ENCODE measurements at places on chromosomes 3 and 15.

- no peak for DNase-seq
Observed at GRCh38 chr3:188220988-188221818, 67.2 kb downstream of the LPP start.

DNA sequence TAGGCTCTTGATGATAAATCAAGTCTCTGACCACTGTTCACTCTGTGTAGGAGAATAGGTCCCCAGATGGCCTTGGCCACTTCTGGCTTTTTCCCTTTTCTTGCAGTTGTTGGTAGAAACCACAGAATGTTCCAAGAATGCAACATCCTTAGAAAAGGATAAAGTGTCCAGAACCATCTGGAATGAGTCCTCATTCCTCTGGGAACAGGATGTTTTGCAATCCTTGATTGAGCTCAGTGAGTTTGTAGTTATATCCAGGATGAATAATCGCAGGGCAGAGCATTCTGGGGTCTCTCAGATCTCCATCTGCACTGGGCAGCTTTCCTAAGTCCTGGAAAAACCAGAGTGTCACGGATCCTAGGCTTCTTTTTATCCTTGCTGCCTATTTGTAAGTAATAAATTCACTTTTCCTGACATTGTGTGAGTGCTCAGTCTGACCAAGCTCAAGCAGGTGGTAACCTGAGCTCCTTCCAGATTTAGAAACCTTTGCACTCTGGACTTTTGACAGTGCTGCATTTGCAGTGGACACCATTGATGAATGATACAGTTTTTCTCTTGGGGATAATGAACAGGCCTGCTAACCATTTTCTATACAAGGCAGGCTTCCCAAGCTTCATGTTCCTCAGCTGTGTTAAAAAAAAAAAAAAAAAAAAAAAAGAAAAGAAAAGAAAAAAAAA lies 1028.6 kb downstream of the OTOL1 start:
- no peak for DNase-seq

DNA sequence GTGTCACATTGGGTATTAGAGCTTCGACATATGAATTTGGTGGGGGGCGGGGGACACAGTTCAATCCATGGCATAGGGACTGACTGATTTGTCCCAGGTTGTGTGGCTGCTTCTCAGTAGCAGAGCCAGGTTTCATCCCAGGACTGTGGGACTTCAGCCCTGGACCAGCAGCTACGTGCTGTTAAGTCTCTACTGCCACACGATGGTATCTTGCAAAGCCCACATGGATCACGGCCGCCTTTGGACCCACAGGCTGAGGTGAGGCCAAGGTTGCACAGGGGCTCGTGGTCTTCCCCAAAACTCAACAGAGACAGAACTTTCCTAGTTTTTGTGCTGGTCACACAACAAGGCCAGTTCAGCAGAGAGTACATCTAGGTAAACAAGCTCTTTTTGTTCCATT lies 97.4 kb downstream of the LRRK1 start:
- DNase-seq = no peak

DNA sequence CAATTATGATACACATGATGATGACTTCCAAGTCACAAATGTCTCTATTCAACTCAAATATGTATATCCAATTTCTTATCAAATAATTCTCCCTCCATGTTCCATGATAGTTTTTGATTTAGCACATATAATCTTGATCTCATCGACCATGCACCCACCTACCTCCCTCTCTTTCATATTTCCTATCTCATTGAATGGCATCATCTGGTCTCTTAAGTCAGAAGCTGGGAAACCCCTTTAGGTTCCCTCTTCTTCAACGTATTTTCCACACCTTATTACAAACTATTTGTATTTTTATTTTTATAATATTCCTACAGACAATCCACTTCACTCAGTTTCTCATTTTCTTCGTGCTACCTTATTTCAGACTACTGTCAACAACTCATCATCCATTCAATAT lies 56.9 kb upstream of the DPH6 start:
- DNase-seq = no peak

DNA sequence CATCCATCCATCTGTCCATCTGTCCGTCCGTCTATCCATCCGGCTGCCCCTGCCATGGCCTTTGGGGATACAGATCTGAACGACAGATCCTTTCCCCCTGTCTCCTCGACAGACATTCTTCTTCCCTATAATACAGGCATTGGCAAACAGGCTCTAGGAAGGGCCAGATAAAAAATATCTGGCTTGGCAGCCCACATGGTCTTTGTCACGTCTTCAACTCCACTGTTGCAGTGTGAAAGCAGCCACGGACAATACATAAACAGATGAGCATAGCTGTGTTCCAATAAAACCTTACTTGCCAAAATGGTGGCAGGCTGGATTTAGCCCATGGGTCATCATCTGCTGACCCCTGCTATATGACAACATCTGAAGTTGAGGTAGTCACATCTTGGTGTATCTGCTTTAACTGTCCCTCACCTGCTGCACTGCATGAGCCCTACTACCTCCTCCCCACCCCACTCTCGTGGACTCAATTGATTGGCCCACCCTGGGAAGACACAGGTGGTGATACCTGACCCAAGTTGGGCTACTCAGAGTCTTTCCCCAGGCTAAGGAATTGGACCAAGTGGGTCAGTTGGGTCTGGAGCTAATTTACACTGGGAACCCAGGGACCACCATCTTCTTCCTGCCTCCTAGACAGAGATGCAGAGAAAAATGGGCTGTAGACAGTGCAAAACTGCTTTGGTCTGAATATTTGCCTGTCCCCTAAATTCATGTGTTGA lies 128.4 kb upstream of the SMAD3 start:
- no peak for DNase-seq

GRCh38 chr3:72593881-72594397 lies 254.3 kb downstream of the SHQ1 start:
- no peak for DNase-seq

- no peak for DNase-seq
Observed at GRCh38 chr15:34243226-34243625, 18.4 kb downstream of the EMC4 start.

GRCh38 chr3:102089904-102090720 lies 240.8 kb downstream of the NFKBIZ start:
- no peak for DNase-seq

DNA sequence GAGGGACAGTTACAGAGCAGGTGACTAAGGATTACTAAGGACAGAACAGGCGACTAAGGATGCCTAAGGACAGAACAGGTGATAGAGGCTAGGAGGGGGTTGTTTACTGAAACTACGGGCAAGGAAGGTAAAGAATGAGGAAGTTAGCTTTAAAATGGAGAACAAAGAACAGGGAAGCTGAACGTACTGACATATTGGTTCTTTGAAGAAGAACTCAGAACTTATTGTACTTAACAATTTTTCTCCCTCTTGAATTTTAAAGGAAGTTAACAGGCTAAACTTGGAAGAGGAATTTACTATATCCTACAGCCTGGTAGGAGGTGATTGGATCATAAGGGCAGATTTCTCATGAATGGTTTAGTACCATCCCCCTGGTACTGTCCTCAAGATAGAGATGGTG lies 290.2 kb downstream of the SHQ1 start:
- DNase-seq = no peak

GRCh38 chr15:34275721-34276120 lies 50.9 kb downstream of the EMC4 start:
- no peak for DNase-seq

- no peak for DNase-seq
Observed at GRCh38 chr3:183695569-183696364, 1.8 kb upstream of the YEATS2 start.

- DNase-seq = no peak
Observed at GRCh38 chr3:19065027-19065426, 83.3 kb upstream of the KCNH8 start.

- no peak for DNase-seq
Observed at GRCh38 chr3:59381282-59381681, 331.5 kb upstream of the CFAP20DC start.

DNA sequence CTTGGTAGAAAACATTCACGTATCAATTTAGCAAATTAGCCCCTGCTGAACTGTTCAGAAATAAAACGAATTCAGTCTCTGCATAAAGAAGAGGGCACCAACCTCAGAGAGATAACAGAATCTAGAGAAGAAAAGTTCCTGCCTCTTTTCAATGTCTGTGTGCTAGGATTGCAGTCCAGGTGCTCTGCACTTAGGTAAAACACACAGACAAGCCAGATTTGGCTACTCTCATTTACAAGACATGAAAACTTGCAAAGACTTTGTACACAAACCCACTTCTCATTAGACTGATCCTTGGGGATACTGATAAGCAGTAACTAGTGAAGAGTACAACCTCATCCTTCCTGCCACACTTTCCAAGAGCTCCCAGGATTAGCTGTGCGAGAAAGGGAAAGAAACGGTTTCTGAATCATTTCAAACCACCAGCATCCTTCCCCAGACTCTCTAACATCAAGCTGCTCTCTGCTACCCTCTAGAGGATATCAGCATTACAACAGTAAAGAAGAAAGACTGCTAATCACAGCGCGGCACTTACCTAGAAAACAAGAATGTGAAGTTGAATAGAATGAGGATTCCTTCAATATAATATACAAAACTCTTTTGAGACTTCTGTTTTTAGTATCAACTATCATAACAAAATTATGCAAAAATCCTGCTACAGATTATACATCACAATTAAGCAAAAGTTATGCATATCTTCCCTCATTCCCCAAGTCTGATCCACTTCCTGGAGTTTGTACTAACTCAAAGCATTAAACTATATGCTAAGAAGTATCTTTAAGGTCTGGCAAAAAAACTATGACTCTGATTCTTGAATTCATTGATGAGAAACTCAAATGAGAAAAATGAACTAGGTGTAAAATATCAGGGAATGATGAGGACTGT lies 306.4 kb downstream of the MAGI1 start:
- peak; percentile 1 for DNase-seq

GRCh38 chr15:52417957-52418356 lies 110.7 kb downstream of the MYO5A start:
- peak; percentile 38 for DNase-seq

DNA sequence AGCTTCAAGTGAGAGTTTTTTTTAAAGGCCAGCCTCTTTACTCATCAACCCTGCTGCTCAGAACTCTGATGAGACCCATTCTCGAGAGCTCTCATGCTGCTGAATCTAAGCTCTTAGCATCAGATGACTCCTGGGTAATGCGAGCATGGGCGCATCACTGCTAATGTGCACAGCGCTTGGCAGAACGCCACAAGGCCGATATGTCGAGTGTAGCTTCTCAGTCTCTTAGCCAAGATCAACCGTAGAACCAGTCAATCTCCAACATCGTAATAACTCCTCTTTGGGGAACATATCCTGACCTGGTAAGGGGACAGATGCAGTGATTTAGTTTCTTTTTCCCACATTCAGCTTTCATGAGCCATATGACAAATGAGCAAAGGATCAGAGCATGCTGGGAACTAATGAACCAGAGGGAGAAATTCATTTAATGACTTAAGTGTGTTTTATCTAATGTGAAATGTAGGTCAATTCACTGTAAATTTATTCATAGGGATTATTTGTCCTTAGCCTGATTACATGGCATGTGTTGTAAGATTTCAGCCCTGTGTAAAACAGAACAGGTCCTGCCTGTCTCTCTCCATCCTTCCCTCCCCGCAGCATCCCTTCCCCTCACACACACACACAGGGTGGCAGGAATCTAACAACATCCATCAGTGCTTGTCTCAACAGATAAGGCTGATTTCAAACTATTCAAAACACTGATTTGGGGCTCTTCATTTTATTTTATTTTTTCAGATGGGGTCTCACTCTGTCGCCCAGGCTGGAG lies 195.4 kb upstream of the C2CD4B start:
- DNase-seq = no peak

DNA sequence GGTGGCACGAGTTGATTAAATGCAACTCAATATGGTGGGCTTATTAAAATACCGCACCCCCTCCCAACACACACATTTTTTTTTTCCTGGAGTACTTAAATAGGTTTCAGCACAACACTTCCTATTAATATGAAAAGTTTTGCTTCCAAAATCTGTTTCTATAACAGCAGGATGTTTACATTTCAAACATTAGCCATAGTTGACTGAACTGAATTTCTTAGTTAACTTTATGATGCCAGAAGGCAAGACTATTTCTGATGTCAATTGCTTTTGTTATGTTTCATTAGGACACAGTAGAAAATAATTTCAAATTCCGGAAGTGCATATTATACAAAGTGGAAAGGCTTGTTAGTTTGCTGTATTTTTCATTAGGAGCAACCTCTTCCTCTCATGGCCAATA lies 104.7 kb downstream of the UACA start:
- no peak for DNase-seq

DNA sequence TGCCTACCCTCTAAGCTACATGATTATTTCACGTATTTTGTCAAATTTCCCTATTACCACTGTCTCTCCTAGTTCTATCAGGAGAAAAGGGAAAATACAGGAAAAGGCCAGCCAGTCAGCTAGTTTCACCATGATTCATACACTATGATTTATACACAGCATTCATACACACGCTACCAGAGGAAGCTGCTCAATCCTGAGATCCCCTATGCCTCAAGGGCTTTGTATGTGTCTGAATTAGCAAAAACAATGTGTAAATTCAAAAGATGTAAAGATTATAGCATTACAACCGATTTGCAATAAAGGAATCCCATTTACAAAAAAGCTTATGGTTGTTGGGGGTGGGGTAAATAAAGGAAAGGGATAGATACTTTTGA lies 3.1 kb upstream of the ACKR4 start:
- no peak for DNase-seq

GRCh38 chr15:80942746-80943565 lies 46.7 kb downstream of the MESD start:
- no peak for DNase-seq

GRCh38 chr3:123791417-123791816 lies 92.7 kb downstream of the MYLK start:
- no peak for DNase-seq

GRCh38 chr15:46622851-46623250 lies 988.0 kb downstream of the SQOR start:
- DNase-seq = no peak

DNA sequence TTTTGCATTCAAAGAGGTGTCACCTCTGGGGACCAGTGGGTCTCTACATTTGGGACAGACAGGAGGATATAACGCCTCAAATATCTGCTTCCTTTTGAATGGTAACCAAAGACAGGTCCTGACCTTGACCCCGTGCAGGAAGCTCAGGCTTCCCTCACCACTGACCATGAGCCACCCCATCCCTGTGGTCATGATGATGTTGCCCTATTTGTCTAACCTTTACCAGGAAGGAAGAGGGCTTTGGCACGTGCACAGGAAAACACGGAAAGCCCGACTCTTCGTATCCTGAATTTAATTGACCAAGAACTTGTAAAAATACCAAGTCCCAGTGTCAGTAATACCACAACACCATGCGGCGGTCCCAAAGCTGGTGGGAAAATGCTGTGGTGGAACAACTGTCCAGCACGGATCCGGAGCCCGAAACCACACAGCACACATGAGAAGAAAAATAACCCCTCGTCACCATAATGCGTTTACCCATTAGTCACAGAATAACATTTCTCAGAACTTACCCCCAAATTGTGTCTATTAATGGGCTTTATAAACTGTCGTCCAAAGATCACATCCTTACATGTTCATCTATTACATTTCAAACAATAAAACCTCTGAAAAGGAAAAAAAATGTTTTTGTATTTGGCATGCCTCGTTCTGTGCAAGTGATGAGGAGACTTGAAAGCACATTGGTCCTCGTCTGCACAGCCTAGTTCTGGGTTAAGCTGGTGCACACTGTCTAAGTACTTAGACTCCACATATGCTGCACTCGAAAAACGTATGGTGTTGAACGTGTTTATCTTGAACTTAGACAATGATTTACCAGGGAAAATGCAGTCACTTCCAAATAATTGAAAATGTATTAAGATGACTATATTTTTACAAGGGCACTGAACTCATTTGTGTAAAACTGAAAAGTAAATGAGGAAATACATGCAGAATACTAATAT lies 118.9 kb upstream of the IGF1R start:
- no peak for DNase-seq

GRCh38 chr3:185363662-185364203 lies 797 bp downstream of the MAP3K13 start:
- no peak for DNase-seq

Data from KG1 (cell line).